ENCODE measurements at places on chromosomes 12 and 14.

DNA sequence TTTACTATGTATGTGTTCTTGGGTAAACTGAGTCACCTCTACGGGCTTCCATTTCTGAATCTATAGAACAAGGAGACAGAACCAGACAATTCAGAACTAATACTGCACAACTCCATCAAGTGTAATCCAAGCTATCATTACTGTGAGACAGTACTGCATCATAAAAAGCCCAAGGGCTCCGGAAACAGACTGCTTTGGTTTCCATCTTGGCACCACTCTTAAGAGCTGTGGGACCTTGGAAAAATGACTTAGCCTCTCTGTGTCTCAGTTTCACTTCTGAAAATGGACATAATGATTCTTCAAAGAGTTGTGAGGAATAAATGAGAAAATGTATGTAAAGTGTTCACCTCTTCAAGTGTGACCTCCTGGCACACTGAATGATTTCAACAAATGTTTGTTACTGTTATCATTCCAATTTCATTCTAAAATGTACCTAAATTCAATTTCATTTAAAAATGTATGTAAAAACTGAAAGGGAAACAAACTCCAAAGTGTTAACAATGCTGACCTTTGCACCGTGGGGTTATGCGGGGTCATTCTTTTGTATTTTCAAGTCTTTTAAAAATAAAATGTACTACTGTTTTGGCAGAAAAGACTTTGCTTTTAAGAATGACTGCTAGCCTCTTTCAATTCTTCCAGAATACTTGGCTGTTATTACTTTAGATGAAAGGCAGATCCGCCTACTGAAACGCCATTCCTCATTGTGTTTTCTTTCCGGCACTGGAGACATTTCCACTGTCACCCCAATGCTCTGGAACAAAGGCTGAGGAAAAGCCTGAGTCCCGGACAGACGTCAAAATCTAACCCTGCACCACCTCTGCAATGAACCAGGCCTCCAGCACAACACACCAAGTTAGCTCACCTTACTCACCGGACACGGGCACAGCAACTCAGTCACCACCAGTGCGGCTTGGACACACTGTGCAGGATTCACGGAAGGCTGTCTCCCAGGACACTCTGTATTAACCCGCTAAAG is 62.8 kb downstream of the TMCC3 start:
- no peak for DNase-seq

DNA sequence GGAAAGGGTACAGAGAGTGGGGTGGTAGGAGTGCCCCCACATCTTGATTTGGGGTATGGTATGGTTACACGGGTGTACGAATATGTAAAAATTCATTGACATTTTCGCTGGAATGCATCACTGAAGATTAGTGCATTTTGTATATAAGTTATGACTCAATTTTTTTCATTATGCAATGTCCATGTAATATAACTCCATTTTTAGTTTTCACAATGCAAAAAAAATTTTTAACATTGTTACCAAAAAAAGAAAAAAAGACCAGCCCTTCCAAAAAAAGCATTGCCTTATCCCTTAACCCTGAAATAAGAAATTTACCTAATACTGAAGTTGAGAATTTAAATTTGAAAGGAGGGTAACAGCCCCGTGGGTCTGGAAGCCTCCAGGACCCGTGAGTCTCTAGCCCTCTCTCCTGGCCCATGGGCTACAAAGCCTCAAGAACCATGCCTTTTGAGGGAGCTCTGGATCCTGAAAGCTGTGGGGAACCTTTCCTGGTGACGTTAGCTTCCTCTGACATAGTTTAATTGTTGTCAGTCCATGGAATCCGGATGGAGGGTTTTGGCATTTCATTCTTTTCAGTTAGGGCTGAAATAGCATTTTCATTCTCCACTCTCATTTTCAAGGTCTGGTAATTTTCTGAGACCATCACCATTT is 55.6 kb upstream of the ACTN1 start:
- DNase-seq = no peak

DNA sequence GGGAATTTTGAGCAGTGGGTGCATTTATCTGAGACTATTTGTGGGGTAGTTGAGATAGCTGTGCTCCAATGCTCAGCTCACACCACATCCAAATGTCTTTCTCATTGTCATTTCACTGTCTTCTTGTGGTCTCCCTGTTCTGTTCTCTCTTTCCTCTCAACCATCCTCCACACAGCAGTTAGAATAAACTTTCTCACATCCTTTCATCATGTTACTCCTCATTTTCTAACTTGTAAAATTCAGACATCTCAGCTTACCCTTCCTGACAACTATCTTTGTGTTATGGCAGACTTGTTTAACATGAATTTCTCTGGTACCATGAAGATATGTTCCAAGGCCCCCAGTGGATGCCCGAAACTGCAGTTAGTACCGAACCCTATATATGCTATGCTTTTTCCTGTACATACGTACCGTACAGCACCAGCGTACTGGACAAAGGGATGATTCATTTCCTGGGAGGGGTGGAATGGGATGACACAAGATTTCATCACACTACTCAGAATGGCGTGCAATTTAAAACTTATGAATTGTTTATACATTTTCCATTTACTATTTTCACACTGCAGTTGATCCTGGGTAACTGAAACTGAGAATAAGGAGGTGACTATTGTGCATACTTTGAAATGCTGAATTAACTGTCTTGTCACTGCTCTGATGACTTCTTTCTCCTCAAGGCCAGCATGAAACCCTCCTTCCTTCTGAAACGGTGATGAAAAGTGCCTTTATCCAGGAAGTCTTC is 177.1 kb upstream of the SLC38A2 start:
- DNase-seq = no peak

DNA sequence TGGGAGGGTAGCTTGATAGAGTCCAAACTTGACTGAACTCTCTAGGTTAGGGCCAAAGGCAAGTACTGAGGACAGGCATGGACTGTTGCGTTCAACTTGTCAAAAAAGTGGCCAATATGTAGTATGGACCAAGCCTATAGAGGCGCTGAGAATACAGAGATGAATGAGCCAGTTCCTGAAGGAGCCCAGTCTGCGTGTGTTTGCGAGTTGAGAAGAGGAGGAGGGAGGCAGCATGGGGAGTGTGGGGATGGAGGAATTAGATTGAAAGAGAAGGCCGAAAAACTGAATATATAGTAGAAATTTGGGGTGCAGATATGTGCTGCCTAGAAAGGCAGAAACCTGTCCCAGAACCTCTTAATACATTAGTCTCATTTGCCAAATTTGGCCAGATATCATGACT is 412.4 kb downstream of the PCNX1 start:
- no peak for DNase-seq

DNA sequence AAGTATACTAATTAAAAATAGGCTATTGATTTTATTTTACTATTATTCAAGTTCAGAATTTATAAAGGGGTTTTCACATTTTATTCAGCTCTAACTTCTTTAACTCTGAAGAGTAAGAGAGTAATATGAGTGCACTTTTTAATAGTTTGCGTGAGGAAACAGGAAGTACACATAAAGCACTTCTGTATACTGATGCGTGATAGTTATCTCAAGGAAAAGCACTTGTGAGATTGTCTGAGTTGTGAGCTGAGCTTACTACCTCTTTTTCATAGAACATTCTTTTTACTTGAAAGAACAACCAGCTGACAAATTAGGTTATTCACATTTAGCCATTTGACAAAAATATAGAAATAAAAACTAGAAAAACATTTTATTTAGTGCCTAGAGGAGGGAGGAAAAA is 1.9 kb downstream of the RAD51AP1 start:
- DNase-seq = no peak

GRCh38 chr12:74980510-74980909 is 229.1 kb downstream of the KCNC2 start:
- no peak for DNase-seq

Data from epithelial cell of prostate (primary cell).